Adipocyte (in vitro differentiated cells): ENCODE measurements at places on chromosomes 1 and 21.
A peak's percentile ranks its signal among the peaks of the same experiment; 100 is the strongest.

DNA sequence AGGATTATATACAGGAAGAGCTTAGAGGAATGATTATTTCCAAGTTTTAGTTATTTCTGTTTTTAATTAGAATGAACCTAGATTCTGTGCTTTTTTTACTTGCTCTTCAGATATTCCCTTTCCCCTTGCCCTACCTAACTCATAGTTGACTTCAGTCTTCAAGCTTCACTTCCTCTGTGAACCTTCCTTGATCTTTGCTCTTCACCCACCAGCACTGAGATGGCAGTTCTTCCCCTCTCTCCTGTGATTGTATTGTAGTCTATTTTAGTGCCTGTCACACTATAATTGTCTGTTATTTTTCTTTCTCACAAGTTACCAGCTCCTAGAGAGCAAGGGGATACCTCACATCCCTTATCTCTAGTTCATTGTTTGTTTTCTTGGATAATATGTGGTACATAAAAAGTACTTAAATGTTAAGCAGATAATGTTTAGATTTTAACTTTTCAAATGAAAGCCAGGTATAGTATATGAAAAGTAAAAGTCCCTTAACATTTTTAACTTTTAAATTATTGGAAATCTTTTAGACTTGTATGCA, 33.2 kb downstream of the KCTD3 start:
- DNase-seq, result no peak

GRCh38 chr21:29208682-29209059, 78.2 kb downstream of the MAP3K7CL start:
- DNase-seq, result peak; percentile 89

- DNase-seq, result peak; percentile 86
Observed at GRCh38 chr1:6052543-6053205, 7.0 kb downstream of the KCNAB2 start.

- no peak for DNase-seq
Observed at GRCh38 chr1:204974327-204974726, 68.7 kb upstream of the CNTN2 start.

DNA sequence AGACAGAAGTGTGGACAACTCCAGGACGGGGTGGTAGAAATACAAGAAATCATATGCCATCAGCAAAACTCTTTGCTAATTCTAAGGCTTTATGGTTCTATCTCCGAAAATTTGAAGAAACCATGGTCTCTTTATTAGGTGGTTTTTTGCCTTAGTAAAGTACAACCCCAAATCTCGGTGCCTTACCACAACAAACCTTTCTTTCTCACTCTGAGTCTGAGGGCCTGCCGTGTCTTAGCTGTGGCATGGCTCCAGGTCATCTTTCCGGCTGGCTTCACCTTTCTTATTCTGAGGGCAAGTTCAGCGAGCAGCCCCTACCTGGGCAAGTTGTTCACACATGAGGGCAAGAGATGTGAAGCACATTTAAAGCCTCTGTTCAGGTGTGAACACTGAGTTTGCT, 280.6 kb downstream of the TTLL7 start:
- DNase-seq, result no peak

DNA sequence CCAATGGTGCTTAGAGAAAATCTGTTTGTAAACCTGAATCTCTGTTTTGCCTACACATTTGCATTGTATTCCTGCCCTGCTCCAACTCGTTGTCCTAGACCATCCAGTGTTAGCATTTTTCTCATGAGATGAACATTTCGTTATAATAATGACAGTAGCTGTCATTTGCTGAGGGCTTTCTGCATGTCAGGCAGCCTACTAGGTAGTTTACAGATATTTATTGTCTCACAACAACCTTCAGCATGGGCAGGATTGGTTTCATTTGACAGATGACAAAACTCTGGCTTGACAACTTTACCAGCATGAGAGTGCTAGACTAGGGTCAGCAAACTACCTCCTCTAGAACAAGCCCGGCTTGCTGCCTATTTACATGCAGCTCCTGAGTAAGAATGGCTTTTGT, 10.1 kb downstream of the ST6GALNAC3 start:
- DNase-seq, result no peak

- DNase-seq, result peak; percentile 2
Observed at GRCh38 chr21:19322360-19322759, 918.8 kb upstream of the TMPRSS15 start.

- no peak for DNase-seq
Observed at GRCh38 chr21:32735524-32735923, 7.7 kb upstream of the SYNJ1 start.

GRCh38 chr1:151134991-151135390, 11.4 kb downstream of the SEMA6C start:
- DNase-seq, result no peak

- no peak for DNase-seq
Observed at GRCh38 chr21:15221799-15222386, 157.1 kb upstream of the NRIP1 start.

- peak; percentile 66 for DNase-seq
Observed at GRCh38 chr1:186722711-186723309, 42.6 kb upstream of the PTGS2 start.

- DNase-seq, result no peak
Observed at GRCh38 chr1:184294101-184294500, 92.7 kb upstream of the C1orf21 start.

GRCh38 chr1:21244986-21245687, 45.1 kb downstream of the ECE1 start:
- no peak for DNase-seq

DNA sequence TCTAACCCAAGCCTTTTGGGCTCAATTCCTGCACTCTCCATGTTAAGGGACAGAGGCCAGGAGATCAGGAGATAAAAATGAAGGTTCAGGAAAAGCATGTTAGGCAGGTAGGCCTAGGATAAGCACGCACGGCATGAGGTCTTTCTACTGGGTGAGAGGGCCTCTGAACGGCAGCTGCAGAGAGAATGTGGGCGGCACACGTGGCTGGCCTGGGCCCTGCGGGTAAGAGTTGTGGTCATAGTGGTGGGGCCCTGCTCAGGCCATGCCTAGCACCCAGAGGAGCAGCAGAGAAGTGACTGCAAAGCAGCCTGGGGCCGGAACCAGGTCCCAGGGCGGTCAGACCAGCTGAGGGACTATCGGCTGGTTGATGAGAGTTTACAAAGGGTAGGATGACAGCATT, 7.5 kb upstream of the FOXO6 start:
- peak; percentile 43 for DNase-seq

DNA sequence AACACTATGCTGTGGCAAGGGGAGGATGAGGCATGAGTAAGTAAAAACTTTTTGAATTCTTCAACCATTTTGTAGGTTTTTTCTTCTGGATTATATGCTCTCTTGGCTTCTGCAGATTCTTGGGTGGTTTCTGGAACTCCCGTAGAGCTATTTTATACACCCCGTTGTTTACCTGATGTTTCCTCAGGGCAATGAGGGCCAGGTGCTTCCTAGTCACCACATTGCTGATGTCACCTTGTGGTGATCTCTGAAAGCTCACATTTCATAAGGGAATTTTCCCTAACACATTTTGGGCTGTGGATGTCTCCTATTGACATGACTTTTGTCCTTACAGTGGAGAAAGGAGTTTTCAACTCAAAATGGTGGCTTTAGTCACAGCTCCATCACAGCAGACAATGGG, 356.6 kb downstream of the PLA2G4A start:
- DNase-seq, result no peak

GRCh38 chr1:218219460-218219859, 65.6 kb upstream of the RRP15 start:
- no peak for DNase-seq

GRCh38 chr1:1240822-1241587, 5.5 kb downstream of the C1QTNF12 start:
- DNase-seq, result no peak

- no peak for DNase-seq
Observed at GRCh38 chr1:235078480-235079381, 49.9 kb downstream of the TOMM20 start.

DNA sequence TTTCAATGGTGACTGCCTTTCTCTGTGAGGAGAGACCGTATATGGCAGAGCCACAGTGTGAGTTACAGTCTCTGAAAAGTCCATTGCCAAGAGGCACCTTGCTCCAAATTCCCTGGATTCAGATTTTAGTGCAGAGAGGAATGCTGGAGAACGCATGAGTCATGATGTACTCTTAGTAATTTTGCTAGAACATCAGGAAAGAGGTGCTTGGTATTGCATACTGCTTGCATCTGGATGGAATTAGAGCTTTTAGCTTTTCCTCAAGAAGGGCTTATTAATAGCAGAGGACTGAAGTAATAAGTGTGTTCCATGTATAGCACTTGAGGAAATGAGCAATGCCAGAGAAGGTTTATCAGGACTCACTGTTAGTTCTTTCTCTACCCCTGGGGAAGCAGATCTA, 40.5 kb upstream of the AKT3 start:
- DNase-seq, result peak; percentile 89

GRCh38 chr1:53016705-53017104, 45.3 kb upstream of the PODN start:
- peak; percentile 57 for DNase-seq

DNA sequence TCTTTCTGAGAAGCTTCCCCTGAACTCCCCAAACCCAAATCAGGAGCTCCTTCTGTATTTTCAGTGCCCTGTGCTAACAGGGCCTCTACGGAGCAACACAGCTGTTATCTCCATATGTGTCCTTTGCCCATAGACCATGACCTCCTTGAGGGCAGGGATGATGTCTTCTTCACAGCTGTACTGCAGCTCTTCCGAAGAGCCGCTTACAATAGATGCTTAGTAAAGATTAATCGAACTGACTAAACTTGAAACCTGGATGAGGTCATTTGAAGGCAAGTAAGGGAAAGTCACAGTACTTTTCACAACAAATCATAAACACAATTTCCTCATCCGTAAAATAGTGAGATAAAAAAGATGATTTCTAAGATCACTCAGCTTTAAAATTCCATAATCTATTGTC, 4.4 kb upstream of the KCNN3 start:
- no peak for DNase-seq

DNA sequence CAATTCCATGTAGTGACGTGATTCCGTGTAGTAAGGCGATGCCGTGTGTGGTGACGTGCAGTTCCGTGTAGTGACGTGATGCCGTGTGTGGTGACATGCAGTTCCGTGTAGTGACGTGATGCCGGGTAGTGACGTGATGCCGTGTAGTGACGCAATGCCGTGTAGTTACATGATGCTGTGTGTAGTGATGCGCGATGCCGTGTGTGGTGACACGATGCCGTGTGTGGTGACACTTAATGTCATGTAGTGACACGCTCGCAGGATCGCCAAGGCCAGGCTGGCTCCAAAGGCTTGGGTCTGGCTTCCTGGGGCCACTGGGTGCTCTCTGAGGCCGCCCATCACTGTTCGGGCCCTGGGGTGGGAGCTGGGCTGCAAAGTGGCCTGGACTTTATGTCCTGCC, 14.2 kb downstream of the COL18A1 start:
- DNase-seq, result no peak

GRCh38 chr1:97196825-97197516, 475.4 kb downstream of the PTBP2 start:
- DNase-seq, result no peak

GRCh38 chr1:240417317-240417716, 194.6 kb downstream of the GREM2 start:
- DNase-seq, result peak; percentile 25
